ENCODE measurements at places on chromosomes 5 and 9. TPM values are rescaled to one million over a fixed set of nuclear protein-coding genes. Genes with fewer than 3 reads are reported as not detected.

DNA sequence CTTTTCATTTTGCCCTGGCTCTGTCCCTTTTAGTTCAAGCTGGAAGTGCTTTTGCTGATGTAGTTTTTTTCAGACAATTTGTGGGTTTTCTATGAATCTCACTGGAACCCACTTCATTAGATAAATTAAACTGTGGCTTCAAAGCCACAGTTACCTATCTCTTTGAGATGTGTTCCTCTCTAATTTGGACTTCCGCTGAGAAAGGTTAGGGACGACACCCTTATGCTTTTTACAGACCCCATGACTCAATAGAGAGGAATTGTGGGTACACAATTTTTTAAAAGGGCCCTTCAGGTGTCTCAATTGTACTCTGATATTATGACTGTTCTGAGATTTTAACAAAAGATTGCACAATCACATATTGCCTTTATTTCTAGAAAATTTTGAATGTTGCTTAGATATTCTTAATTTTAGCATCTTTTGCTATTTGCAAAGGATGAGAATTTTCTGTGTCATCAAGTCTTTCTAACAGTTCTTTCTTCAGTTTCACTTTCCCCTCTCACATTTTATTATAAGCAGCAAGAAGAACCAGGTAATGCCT lies 110.6 kb downstream of the GADD45G start:
- no peak for DNase-seq

DNA sequence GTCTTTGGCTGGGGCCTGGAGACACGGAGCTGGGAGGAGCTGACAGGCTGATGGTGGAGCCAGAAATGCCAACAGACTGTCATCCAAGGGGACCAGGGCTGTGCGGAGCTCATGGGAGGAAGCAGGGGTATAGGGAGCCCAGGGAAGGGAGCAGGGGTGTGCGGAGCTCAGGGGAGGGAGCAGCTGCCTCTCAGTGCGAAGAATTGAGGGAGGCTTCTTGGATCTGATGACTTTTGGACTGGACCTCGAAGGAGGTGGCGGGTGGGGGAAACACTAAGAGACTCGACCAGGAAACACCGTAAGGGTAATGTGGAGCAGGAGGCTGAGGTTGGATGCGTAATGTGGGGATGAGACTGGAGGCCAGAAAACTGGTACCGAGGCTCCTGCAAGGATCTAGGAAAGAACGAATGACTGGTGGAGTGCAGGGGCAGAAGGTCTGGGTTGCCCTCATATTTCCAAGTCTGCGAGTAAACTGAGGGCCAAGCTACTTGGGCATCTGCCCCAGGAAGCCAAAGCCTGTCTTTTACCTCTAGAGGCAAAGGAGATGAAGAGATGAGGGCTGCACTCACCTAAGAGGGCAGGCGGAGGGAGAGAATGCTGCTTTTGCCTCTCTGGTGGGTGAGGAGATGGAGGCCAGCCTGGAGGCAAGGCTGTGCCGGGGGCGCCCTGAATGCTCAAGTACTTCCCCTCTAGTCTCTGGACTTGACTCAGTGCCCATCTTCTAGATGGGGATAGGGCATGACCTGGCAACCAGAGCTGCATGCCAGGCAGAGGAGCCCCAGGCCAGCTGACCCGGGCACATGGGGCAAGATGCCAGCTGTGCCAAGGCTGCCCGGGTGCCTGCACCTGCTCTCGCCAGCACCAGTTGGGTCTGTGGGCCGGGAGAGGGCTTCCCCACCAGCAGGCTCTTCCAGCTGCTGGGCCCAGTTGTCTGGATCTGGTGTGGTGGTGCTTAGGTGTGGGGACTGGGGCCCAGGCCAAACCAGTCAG lies 2.3 kb downstream of the PTGS1 start:
- DNase-seq, result no peak

The SLC22A4 gene
- 4.9 TPM for total RNA-seq

- no peak for DNase-seq
Observed at GRCh38 chr5:42274913-42275312, 148.3 kb upstream of the GHR start.

The CYLC2 gene
- total RNA-seq, result not detected

DNA sequence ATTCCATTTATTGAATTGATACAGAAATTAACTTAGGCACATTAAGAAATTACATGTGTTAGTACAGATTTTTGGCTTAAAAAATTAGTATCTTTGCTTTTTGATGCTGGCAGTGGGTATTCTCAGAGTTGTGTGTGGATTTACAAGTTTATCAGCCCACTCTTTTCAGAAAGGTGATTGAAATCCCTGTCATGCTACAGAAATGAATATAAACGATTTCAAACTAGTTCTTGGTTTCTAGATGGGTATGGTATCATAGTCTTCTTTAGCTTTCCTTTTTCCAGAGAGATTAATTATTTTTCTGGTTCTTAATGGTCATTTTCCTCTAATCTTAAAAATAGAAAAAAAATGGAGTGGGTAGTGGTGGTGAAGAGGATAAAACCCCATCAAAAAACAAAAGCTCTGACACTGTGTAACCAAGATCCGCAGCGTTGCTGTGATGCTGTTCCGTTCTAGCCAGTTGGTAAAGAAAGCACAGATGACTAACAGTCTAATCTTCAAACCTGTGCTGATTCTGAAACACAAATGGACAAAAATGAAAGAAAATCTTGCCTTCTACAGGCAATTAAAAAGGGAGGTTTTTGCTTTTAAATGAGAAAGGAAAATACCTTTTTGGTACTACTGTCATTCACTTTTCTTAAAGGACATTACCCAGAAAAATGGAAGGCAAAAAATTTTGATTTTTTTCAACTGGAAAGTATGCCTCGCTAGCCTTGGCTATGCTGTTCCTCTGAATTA lies 5.2 kb downstream of the LRRTM2 start:
- no peak for DNase-seq

GRCh38 chr9:137396227-137396626 lies 26.7 kb downstream of the EXD3 start:
- no peak for DNase-seq

The ENTREP1 gene
- 29.1 TPM for total RNA-seq

The TRIM7 gene
- total RNA-seq, result 6.9 TPM

The UGT3A2 gene
- not detected for total RNA-seq

- DNase-seq, result no peak
Observed at GRCh38 chr5:135708481-135709207, 125.8 kb upstream of the SLC25A48 start.

The CTXN3 gene
- total RNA-seq, result not detected

- DNase-seq, result no peak
Observed at GRCh38 chr5:172782169-172783039, 11.4 kb upstream of the DUSP1 start.

GRCh38 chr5:122810405-122810804 lies 35.0 kb upstream of the SNX24 start:
- no peak for DNase-seq

DNA sequence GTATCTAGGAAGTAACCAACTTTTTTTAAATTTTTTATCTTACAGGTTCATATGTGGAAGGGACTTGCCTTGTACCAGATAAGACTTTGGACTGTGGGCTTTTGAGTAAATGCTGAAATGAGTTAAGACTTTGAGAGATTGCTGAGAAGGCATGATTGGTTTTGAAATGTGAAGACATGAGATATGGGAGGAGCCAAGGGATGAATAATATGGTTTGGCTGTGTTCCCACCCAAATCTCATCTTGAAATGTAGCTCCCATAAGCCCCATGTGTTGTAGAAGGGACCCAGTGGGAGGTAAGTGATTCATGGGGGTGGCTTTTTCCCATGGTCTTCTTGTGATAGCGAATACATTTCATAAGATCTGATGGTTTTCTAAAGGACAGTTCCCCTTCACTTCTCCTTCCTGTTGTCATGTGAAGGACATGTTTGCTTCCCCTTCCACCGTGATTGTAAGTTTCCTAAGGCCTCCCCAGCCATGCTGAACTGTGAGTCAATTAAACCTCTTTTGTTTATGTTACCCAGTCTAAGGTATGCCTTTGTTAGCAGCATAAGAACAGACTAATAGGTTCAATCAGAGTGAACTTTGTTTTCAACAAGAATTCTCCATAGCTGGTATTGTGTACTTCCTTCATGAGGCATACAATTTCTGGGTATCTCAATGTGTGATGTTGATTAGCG lies 535.6 kb upstream of the MEF2C start:
- DNase-seq, result no peak

The ABCA2 gene
- total RNA-seq, result 44.3 TPM
